ENCODE measurements at places on chromosomes 3 and 15. TPM values are rescaled to one million over a fixed set of nuclear protein-coding genes. Genes with fewer than 3 reads are reported as not detected.

FAM107A gene
- polyA plus RNA-seq = 24.0 TPM

FSD2 gene
- polyA plus RNA-seq = 5.9 TPM

CAMK2N2 gene
- 0.01 TPM for polyA plus RNA-seq

FETUB gene
- not detected for polyA plus RNA-seq

WDR72 gene
- not detected for polyA plus RNA-seq

C3orf20 gene
- polyA plus RNA-seq = 0.09 TPM

MEX3B gene
- 1.8 TPM for polyA plus RNA-seq

SERPINI2 gene
- 0.10 TPM for polyA plus RNA-seq

NEK4 gene
- 5.2 TPM for polyA plus RNA-seq

GOLGA8R gene
- 0.62 TPM for polyA plus RNA-seq

FSIP1 gene
- 0.59 TPM for polyA plus RNA-seq

ACTRT3 gene
- polyA plus RNA-seq = 3.0 TPM

DNA sequence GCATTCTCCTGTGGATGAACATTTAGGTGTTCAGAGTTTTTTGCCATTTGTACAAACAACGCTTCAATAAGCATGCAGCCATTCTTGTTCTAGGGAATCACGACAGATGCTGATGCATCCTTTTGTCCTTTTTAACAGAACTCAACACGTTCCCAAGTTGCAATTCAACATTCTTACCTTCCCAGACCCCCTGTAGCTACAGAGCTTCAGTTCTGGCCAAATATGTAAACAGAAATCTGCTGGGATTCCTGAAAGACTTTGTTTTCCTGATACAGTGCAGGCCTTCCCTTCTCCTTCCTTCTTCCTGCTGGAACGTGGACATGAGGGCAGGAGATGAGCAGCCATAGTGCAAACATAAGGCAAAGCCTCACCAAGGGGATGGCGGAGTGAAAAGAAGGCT is 59.1 kb upstream of the SPATA12 start:
- no peak for DNase-seq

DNA sequence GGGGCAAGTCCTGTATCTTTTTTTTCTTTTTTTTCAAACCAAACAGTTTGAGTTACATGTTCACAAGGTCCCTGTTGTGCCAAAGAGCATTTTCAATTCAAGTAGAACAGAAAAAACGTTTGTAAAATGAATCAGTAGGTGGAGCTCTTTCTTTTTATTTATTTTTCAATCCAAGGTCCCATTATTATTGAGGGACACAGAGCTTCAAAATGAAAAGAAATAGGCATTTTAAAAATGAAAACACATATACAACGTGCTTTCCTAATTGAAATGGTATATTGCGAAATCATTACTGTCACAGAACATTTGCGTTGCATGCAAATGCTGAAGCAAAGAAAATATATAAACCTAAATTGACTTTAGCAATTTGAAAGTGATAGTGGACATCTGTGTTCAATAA is 711.0 kb downstream of the MECOM start:
- no peak for DNase-seq

DNA sequence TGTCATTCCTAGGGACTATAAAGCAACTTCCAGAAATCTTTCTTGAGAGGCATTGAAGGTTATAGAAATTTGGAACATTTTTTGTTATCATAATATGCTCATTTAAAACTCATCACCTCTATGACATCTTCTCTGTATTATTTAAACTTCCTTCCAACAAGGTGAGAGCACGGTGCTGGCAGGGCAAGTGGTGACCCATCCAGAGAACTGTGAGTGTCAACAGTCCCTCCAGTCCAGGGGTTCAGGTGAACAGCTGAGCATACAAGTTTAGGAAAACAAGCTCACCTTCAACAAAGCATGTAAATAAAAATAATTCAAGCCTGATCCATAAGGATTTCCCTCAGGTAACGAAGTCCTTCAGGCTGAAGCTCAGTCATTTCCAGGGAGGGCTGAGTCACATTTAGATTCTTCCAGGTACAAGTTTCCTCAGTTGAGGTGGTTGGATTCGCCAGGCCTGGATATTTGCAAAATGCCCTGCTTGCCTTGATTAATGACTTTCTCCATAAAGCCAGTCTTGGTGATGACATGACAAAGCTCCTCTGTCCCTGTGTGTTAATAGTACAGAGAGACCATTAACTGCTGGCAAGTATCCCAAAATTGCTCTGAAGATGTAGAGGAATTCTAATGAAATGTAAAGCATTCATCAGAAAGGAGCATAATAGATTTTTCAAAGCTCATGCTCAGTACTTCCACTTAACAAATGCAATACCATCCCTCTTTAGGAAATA is 263.6 kb upstream of the GADL1 start:
- no peak for DNase-seq

- no peak for DNase-seq
Measured at GRCh38 chr3:133477487-133477886, 77.6 kb downstream of the BFSP2 start.

DNA sequence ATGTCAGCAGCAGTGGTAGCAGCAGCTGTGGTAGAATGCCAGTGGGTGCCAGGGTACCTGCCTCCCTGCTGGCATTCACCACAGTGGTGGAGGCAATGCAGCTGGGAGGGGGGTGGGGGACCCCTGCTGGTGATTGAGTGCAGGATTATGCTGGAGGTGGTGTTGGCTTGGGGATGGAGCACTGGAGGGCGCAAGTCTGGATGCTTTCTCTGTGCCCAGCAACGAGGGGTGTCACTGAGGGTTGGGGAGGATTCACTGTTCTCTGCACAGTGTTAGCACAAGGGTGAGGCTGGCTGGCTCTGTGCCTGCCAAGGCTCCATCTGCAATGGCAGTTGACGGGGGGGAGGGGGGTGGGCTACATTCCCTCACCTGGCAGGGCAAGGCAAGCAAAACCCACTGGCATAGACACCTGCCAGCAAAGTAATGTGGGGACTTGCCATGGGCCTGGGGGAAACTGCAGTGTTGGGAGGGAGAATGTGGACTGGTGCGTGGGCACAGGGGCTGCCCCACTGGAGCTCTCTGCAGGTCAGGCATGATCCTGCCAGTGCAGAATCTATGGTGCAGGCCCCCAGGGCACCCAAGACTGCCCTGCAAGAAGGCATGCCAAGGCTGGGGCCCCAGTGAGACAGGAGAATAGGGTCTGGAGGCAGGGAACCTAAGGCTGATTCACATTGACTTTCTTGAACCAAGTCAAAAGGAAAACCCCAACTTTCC is 64.3 kb downstream of the MINDY4B start:
- DNase-seq = no peak

DNA sequence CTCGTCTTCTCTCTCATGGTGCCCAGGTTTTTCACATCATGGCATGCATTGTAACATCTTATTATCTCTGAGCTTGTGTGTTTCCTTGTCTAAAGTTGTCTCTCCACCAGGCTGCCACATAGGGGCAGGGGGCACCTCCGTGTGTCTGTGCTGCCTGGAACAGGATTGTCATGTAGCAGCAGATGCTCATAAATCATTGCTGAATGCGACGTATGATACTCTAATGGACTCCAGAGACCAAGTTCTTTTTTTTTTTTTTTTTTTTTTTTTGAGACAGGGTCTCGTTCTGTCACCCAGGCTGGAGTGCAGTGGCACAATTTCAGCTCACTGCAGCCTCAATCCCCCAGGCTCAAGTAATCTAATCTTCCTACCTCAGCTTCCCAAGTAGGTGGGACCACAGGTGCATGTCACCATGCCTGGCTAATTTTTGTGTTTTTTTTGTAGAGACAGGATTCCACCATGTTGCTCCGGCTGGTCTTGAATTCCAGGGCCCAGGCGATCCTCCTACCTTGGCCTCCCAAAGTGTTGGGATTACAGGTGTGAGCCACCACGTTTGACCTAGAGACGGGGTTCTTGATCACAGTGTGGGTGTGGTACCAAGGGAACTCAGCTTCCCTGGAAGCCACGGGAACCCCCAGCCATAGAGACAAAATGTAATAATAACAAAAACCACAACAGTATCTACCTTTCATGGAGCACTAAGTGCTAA is 4.7 kb upstream of the DNASE1L3 start:
- DNase-seq = no peak

DNA sequence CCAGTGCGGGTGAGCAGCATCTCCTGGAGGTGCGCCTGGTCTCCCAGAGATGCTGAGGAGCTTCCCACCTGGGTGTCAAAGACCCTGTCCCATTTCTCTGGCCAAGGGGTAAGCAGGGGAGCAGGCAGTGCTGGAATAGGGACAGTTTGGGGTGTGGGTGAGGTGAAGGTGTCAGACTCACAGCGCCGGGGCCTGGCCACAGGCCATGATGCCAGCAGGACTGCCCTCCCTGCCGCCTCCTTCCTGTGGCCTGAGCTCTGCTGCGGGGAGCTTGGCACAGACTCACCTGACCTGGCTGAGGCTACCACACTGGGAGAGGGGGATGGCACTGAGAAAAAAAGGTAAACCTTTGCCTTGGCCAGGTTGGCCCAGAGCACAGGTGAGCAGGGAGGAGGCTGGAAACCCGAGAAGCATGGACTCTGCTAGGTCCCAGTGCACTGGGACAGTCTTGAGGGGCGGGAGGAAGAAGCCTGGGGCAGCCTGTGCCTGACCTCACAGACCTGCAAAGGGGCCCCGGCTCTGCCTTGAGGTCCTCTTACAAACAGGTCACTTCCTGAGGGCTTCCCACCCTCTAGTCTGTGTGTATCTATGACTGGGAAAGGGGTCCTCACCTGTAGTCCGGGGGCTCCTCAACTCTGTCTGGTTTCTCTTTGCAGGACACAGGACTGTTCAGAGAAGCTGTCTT is 28.2 kb downstream of the GRAMD2A start:
- DNase-seq = no peak

- DNase-seq = no peak
Measured at GRCh38 chr15:66651198-66651597, 50.8 kb upstream of the SMAD6 start.

DNA sequence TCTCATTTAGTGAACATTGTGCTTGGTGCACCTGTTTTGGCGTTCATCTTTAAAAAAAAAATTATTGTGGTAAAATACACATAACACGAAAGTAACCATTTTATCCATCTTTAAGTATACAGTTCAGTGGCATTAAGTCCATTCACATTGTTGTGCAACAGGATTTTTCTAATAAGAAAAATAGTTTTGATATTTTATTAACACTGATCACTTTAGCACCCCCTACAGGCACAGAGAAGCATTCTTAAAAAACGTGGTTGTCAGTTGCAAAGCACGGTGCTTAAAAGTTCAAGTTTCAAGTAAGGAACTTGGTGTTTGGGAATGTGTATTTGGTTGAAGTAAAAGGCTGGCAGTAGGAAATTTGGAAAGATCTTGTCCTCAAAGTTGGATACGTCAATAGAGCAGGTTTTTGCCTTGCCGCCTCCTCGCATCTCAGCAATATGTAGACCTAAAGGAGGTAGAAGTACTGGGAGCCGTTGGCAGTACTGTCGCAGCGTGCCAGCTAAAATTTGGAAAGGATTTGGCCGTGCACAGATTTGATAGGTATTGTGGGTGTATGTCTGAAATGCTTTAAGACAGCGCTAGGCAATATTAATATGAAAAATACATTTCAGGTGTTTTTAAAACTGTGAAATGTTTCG is 110.4 kb downstream of the LRRC28 start:
- no peak for DNase-seq

DNA sequence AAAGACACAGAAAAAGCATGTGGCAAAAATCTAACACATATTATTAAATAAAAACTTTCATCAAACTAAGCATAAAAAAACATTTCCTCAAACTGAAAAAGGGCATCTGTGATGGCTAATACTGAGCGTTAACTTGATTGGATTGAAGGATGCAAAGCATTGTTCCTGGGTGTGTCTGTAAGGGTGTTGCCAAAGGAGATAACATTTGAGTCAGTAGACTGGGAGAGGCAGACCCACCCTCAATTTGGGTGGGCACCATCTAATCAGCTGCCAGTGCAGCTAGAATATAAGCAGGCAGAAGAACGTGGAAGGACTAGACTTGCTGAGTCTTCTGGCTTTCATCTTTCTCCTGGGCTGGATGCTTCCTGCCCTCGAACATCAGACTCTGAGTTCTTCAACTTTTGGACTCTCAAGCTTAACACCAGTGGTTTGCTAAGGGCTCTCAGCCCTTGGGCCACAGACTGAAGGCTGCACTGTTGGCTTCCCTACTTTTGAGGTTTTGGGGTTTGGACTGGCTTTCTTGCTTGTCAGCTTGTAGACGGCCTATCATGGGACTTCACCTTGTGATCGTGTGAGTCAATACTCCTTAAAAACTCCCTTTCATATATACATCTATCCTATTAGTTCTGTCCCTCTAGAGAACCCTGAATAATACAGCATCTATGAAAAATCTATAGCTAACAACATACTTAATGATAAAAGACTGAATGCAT is 45.4 kb downstream of the DAZL start:
- DNase-seq = no peak

GRCh38 chr3:142053244-142053643 is 96.1 kb downstream of the TFDP2 start:
- DNase-seq = no peak

DNA sequence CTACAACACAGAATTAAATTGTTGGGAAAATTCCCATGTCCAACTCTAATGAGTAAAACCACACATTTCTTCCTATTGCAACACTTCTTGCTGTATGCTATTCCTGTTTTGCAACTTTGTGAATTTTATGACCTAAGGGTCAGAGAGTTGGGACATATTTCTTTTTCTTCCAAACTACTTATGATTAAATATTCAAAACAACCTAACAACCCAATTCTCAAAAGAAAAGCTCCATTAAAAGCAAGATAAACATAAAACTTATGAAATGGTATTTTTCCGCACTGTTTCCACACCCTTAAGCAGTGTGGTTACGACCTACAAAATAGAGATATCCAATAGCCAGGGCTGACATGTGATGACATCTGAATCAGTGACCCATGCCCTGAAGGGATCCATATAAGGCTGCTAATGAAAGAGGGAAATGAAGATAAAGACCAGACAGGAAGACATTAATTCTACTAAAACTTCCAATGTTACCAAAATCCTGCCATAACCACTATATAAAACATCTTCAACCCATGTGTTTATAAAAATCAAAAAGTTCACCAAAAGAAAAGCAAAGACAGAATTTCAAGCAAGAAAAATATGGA is 45.6 kb downstream of the DMXL2 start:
- DNase-seq = no peak

DNA sequence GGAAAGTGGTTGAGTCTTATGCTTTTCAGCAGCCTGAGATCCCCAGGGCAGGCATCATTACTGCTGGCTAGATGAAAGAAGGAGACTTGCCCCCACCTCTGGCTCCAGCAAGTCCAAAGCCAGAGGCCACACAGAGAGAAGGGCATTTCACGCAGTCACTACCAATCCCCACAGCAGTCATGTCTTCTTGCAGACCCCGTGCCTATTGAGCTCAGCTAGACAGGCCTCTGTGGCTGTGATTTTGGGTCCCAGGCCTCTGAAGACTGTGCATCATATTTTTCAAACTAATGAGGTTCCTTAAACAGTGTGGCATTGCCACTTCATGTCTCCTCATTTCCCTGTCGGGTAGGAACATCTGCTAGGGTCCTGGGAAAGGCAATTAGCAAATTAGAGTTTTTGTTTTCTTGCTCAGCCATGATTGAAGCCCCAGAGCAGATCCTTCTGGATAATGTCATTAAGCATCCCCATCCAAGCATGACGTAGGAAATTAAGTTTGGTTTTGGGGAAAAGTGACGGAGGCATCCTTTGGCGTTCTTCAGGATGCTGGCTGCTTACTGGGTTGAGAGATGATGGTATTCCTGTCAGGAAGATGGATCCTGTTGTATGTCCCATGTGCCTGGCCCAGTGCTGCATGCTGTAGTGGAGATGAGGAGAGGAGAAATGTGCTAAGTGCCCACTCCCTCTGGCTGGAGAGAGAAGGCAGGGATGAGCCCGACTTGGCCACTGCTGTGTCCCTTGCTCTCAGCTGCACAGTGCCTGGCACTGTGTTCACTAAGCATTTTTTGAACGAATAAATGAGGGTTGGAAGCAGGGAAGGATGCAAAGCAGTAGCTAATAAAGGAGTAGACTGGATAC is 7.0 kb downstream of the SPSB4 start:
- no peak for DNase-seq

Measured in psoas muscle (tissue), 8 donors.